Activated CD8-positive, alpha-beta T cell treated with anti-CD3 and anti-CD28 coated beads for 36 hours (primary cell): ENCODE measurements at places on chromosomes 11 and 22. TPM values are rescaled to one million over a fixed set of nuclear protein-coding genes. Genes with fewer than 3 reads are reported as not detected.
A peak's percentile ranks its signal among the peaks of the same experiment; 100 is the strongest.

- H3K27me3 ChIP-seq = peaks cover 28% of the 10 kb centered on the region
- no peaks in the 10 kb centered on the region for H3K36me3 ChIP-seq
- H3K27ac ChIP-seq = no peak overlapping the region
- H3K4me3 ChIP-seq = no peak overlapping the region
- DNase-seq = no peak
- H3K4me1 ChIP-seq = peaks cover 9% of the 10 kb centered on the region
Observed at GRCh38 chr22:50670914-50671538, 1.6 kb upstream of the SHANK3 start.

- no peak for DNase-seq
- peak overlapping the region; percentile 37 for H3K27ac ChIP-seq
- H3K4me1 ChIP-seq = peaks cover 9% of the 10 kb centered on the region
- H3K36me3 ChIP-seq = peaks cover 41% of the 10 kb centered on the region
Observed at GRCh38 chr22:29820961-29821290, 17.1 kb downstream of the ASCC2 start.

HEPN1 gene
- not detected for total RNA-seq

TSPAN32 gene
- 4.9 TPM for total RNA-seq

GRCh38 chr11:108351468-108351867 lies 115.9 kb downstream of the C11orf65 start:
- no peaks in the 10 kb centered on the region for H3K27me3 ChIP-seq
- DNase-seq = no peak
- no peaks in the 10 kb centered on the region for H3K4me1 ChIP-seq
- H3K36me3 ChIP-seq = peaks cover 40% of the 10 kb centered on the region
- H3K27ac ChIP-seq = peak overlapping the region; percentile 61

KRTAP5-7 gene
- total RNA-seq = not detected

LRRC10B gene
- total RNA-seq = not detected

TMEM151A gene
- not detected for total RNA-seq

- H3K4me3 ChIP-seq = no peak overlapping the region
- no peaks in the 10 kb centered on the region for H3K27me3 ChIP-seq
- DNase-seq = no peak
- peaks cover 10% of the 10 kb centered on the region for H3K36me3 ChIP-seq
- peaks cover 2% of the 10 kb centered on the region for H3K4me1 ChIP-seq
- H3K27ac ChIP-seq = no peak overlapping the region
Observed at GRCh38 chr11:111819829-111820237, 51.5 kb downstream of the ALG9 start.

MRGPRE gene
- not detected for total RNA-seq

GRCh38 chr22:45932071-45932470 lies 44.9 kb downstream of the WNT7B start:
- H3K27ac ChIP-seq = no peak overlapping the region
- DNase-seq = no peak
- H3K4me3 ChIP-seq = no peak overlapping the region
- H3K36me3 ChIP-seq = no peaks in the 10 kb centered on the region

DNA sequence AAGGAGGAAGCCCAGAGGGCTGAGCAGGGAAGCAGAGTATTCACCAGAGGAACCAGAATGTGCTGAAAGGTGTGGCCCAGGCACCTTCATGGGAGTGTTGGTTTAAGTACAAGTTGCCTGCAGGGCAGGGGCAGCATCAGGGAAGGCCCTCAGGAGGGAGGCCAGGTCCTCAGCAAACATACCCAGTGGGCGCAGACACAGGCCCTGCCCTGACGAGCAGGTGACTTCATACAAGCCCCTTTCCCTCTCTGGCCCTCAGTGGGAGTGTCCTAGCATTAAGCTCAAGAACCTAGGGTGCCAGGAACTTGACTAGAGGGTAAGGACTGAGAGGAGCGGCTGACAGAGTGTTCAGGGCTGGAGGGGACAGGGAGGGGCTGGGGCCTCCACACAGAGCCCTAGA lies 7.5 kb upstream of the CASTOR1 start:
- H3K27ac ChIP-seq = peak overlapping the region; percentile 51
- H3K4me3 ChIP-seq = no peak overlapping the region
- peaks cover 10% of the 10 kb centered on the region for H3K36me3 ChIP-seq
- no peaks in the 10 kb centered on the region for H3K27me3 ChIP-seq
- DNase-seq = no peak
- H3K4me1 ChIP-seq = peaks cover 55% of the 10 kb centered on the region

DNA sequence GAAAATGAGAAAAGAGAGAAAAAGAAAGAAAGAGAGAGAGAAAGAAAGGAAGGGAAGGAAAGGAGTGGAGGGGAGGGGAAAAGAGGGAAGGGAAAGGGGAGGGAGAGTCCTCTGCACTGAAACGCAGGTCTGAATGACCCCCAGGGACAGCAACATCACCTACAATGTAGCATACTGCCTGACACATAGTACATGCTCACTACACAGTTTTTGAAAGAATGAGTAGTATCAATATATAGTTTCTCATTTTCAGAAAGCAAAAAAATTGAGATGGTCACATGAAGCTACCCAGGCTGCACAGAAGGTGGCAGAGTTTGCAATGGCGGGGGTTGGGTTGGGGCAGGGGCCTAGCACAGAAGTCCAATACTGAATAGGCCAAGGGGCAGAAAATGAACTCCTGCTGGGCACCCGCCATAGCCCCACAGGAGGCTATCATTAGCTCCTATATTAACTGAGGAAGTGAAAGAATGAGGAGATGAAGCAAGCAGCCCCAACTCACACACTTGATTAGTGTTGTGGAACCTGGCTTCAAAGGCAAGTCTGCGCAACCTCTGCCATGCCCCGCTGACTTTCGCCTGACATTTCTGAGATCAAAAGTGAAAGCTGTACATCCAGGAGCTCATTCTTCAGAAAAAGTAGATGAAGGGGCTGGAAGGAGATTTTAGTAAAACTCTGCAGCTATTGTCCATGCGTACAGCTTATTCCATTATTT lies 241.2 kb upstream of the SYN3 start:
- H3K27me3 ChIP-seq = no peaks in the 10 kb centered on the region
- no peak overlapping the region for H3K4me3 ChIP-seq
- no peaks in the 10 kb centered on the region for H3K4me1 ChIP-seq
- DNase-seq = no peak
- H3K36me3 ChIP-seq = no peaks in the 10 kb centered on the region

- H3K36me3 ChIP-seq = no peaks in the 10 kb centered on the region
- no peak overlapping the region for H3K27ac ChIP-seq
- DNase-seq = no peak
- H3K27me3 ChIP-seq = no peaks in the 10 kb centered on the region
- H3K4me1 ChIP-seq = no peaks in the 10 kb centered on the region
Observed at GRCh38 chr22:49153921-49154320, 673.8 kb downstream of the BRD1 start.

GRCh38 chr11:47002390-47002789 lies 65.8 kb downstream of the CSTPP1 start:
- H3K4me1 ChIP-seq = peaks cover 50% of the 10 kb centered on the region
- H3K27me3 ChIP-seq = no peaks in the 10 kb centered on the region
- peaks cover 15% of the 10 kb centered on the region for H3K36me3 ChIP-seq
- no peak overlapping the region for H3K4me3 ChIP-seq

GRCh38 chr22:30008401-30008800 lies 71.9 kb upstream of the HORMAD2 start:
- peaks cover 2% of the 10 kb centered on the region for H3K4me1 ChIP-seq
- H3K36me3 ChIP-seq = no peaks in the 10 kb centered on the region
- no peak overlapping the region for H3K4me3 ChIP-seq
- no peak for DNase-seq
- H3K27ac ChIP-seq = no peak overlapping the region

DNA sequence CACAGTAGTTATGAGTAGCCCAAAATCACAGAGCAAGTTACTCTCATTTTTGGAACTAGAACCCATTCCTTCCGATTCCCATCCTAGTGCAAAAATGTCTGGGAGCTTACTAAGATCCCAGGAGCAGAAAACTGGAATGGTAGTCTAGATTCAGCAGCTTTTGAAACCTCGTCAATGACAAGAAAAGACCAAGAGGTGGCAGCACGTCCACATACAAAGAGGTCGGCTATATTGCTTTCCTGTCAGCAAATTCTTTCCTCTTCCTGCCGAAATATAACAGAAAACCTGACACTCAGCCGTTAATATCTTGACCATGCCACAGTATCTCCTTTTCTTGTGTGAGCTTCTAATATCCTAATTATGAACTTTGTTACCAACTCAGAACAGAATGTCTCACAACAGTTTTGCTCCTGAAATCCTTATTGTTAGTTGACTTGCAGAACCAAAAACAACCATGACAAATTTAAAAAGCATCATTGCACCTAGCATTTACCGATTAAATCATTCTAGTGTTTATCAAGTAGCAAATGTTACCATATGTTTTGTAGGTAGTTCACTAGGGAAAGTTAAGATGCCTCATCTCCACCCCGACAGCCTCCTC lies 92.8 kb upstream of the OR9G4 start:
- DNase-seq = peak; percentile 54
- H3K27me3 ChIP-seq = peaks cover 2% of the 10 kb centered on the region
- H3K4me3 ChIP-seq = no peak overlapping the region
- no peaks in the 10 kb centered on the region for H3K36me3 ChIP-seq
- H3K4me1 ChIP-seq = no peaks in the 10 kb centered on the region
- H3K27ac ChIP-seq = no peak overlapping the region

DNA sequence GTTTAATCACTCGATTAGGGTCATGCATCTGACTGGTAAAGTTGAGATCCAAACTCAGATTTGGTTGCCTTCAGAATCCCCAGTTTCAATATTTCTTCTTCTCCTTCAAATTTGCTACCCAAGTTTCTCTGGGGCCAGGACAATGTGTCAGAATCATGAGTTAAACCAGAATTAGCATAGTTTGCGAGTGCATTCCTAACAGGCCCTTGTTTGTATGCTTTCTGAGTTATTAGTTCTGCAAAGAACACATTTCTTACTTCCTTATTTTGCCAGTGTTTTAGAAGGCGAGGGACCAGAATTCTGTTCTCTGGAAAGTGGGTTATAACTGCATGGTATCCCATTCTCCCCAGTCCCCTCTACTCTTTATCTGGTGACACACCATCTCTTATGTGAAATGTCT lies 112.0 kb downstream of the ARL14EP start:
- no peak overlapping the region for H3K4me3 ChIP-seq
- H3K27me3 ChIP-seq = peaks cover 6% of the 10 kb centered on the region
- H3K4me1 ChIP-seq = no peaks in the 10 kb centered on the region
- H3K27ac ChIP-seq = no peak overlapping the region

DNA sequence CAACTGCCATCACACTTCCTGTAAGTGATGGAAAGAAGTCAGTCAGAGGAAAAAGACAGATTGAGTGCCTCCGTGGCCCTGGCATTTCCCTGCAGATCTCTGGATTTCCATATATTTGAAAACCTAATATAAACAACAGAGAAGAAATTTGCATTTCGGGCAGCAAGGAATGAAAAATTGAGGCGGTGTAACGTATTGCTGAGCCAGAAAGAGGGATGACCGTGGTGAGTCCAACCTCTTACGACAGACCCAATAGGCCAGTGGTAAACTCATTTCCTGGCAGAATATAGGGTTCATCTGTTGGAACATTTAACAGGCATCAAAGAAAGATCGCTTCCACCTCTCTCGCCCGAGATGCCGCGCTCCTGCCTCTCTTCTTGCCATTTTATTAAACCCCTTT lies 336.5 kb downstream of the MIAT start:
- no peaks in the 10 kb centered on the region for H3K27me3 ChIP-seq
- H3K4me3 ChIP-seq = no peak overlapping the region
- H3K4me1 ChIP-seq = no peaks in the 10 kb centered on the region
- no peak for DNase-seq

GRCh38 chr11:126829716-126830115 lies 170.9 kb downstream of the KIRREL3 start:
- H3K4me1 ChIP-seq = no peaks in the 10 kb centered on the region
- H3K4me3 ChIP-seq = no peak overlapping the region
- no peaks in the 10 kb centered on the region for H3K36me3 ChIP-seq
- H3K27me3 ChIP-seq = peaks cover 3% of the 10 kb centered on the region
- H3K27ac ChIP-seq = no peak overlapping the region

GRCh38 chr11:15159085-15159484 lies 44.4 kb downstream of the INSC start:
- H3K4me1 ChIP-seq = no peaks in the 10 kb centered on the region
- no peak for DNase-seq

CDC42BPG gene
- 0.61 TPM for total RNA-seq

GRCh38 chr11:93689240-93689639 lies 27.8 kb downstream of the CEP295 start:
- H3K27me3 ChIP-seq = no peaks in the 10 kb centered on the region
- H3K36me3 ChIP-seq = peaks cover 56% of the 10 kb centered on the region
- H3K4me3 ChIP-seq = no peak overlapping the region
- peaks cover 14% of the 10 kb centered on the region for H3K4me1 ChIP-seq

- H3K27me3 ChIP-seq = no peaks in the 10 kb centered on the region
- H3K27ac ChIP-seq = peak overlapping the region; percentile 99
- H3K4me1 ChIP-seq = peaks cover 31% of the 10 kb centered on the region
- no peak for DNase-seq
- peak overlapping the region; percentile 100 for H3K4me3 ChIP-seq
Observed at GRCh38 chr11:125593114-125593820, 615 bp downstream of the STT3A start.

DNA sequence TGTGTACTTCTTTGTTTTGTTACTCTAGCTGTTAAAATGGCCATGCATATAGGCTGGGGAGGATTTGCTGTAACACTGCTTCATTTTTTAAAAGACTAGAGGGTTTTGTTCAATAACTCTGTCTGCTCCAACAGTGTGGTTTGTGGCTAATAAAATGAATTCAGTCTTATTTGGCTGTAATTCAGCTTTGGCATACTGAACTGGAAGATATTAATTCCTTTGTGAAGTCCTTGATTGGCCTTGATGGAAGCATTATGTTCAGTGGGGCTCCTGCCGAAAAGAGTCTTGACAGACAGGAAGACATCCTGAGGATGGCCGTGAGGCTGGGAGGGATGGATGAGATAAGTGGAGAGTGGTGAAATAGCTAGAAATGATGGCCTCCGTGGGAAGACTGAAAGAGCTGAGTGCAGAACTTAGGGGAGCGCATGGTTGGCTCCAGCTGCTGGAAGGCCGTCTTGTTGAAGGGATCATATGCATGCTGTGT lies 44.8 kb upstream of the MYO18B start:
- DNase-seq = no peak
- peaks cover 3% of the 10 kb centered on the region for H3K36me3 ChIP-seq
- no peak overlapping the region for H3K27ac ChIP-seq
